H1 (cell line): ENCODE measurements at places on chromosomes 16 and 17.

DNA sequence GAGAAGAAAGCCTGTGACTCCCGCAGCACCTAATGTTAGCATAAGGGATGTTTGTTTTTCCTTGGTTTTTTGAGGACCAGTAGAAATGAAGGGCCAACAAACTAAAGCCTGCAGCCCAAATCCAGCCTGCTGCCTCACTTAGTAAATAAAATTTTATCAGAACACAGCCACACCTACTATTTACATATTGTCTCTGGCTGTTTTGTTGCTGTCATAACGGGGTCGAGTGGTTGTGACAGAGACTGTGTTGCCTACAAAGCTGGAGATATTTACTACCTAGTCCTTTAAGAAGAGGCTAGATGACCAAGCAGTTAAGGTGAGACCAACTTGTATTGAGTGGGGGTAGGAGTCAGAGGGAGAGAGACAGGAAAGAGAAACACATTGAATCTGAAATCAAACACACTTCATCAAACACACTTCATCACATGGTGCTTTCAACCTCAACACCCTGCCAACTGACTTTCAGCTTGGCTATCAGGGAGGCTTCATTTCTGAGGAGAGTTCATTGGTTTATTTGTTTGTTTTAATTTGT, 546.3 kb upstream of the CDH11 start:
- DNase-seq = no peak

DNA sequence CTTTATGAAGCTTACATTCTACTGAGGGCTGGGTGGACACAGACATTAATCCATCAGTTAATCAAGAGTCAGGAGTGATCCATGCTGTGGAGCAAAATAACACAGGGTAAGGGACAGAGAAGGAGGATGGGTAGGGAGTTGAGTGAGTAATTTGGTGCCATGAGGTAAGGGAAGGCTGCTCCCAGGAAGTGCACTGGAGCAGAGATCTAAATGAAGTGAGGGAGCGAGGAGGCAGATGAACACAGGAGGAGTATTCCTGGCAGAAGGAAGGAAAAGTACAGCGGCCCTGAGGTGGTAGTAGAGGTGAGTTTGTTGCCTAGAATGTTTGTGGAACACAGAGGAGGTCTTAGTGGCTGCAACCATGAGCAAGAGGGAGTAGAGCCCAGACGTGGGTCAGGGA, 34.8 kb downstream of the ASIC2 start:
- no peak for DNase-seq

DNA sequence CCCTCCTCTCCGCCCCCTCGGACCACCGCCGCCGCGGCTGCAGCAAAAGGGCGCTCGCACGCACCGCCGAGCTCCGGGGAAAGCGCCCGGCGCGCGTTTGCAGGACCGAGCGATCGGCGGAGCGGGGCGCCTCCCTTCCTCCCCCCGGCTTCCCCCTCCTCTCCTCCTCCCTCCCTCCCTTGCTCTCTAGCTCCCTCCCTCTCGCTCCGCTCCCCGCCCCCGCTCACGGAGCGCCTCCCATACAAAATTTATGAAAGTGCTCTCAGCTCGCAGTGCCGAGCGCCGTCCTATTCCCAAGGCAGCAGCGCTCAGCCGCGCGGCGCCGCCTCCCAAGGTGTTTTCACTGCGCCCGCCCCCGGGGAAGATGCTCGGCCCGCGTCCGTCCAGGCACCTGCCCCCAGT, at the start of gene RTN4RL1:
RTN4RL1 (minus strand) TSS at position 115 of the 402 bp plus-strand sequence. CDS start 469 bp downstream, outside the sequence.
- DNase-seq = no peak

- DNase-seq = no peak
Measured at GRCh38 chr16:13315642-13316427, 414.4 kb downstream of the SHISA9 start.

GRCh38 chr17:42459256-42459800, 650 bp downstream of the ATP6V0A1 start:
- DNase-seq = no peak
